CD8-positive, alpha-beta memory T cell (primary cell): ENCODE measurements at places on chromosomes 11 and 22. TPM values are rescaled to one million over a fixed set of nuclear protein-coding genes. Genes with fewer than 3 reads are reported as not detected.

Gene SUSD2
- polyA plus RNA-seq = not detected

DNA sequence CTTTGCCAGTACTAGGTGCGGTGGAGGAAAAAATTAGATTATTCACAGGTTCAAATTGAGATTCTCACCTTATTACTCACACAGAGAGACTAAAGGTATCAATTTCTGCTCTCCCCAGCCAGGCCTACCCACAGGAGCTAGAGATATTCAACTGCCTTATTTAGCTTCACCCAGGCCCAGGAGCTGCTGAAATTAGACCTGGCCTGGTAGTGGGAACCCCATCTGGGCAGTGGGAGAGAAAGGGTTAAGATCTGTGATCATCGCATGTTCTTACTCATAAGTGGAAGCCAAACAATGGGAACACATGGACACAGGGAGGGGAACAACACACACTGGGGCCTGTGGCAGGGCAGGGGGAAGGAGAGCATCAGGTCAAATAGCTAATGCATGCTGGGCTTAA is 20.9 kb upstream of the MICAL2 start:
- no peak for DNase-seq
- no peaks in the 10 kb centered on the region for H3K27me3 ChIP-seq
- H3K4me3 ChIP-seq = no peak overlapping the region

DNA sequence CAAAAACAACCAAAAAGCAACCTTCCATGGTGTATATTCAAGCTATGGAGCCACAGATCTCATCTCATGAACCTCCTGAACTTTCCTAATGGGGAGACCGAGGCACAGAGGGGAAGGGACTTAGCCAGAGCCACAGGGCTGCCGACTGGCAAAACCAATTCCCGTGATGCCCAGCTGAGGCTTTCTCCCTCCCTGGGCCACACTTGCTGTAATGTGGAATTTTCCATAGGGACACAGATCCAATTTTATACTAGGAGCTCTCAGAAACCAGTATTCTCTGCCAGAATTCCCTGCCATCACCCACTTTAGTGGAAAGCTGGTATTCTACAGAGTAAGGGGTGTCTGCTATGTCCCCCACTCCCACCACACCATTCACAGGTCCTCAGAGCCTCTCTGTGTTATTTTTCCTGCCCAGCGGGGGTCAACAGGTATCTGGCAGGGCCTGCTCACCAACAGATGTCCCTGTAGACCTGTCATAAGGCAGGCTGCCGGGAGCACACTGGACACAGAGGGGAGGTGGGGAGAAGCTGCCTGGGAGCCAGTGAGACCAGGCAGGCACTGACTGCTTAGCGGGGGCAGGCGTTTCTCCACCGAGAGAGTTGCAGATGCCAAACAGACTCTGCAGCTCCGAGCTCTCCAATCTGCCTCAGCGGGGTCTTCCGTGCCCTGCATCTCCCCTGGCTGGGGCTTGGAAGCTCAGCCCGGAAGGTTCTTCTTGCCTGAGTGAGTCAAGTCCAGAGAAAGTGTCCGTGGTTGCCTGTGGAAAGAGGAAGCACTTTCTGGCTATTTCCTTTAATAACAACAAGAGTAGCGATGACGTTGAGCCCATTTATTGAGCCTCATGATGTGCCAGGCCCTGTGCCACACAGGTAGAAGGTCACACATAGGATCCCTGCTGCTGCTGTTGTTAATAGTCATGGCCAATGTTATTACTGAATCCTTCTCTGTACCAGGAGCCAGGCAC is 26.3 kb downstream of the RPS6KA4 start:
- no peaks in the 10 kb centered on the region for H3K4me1 ChIP-seq
- no peak overlapping the region for H3K27ac ChIP-seq
- peaks cover 6% of the 10 kb centered on the region for H3K27me3 ChIP-seq
- no peaks in the 10 kb centered on the region for H3K36me3 ChIP-seq
- no peak overlapping the region for H3K4me3 ChIP-seq

Gene ARHGAP8
- not detected for polyA plus RNA-seq

GRCh38 chr11:19110295-19110694 is 6.7 kb upstream of the ZDHHC13 start:
- H3K36me3 ChIP-seq = no peaks in the 10 kb centered on the region
- no peak overlapping the region for H3K4me3 ChIP-seq
- no peaks in the 10 kb centered on the region for H3K27me3 ChIP-seq
- no peak for DNase-seq
- no peaks in the 10 kb centered on the region for H3K4me1 ChIP-seq
- H3K27ac ChIP-seq = no peak overlapping the region
